Panc1 (cell line): ENCODE measurements at places on chromosomes 5 and 9.

GRCh38 chr5:153784277-153784676, 254.4 kb downstream of the FAM114A2 start:
- DNase-seq = no peak

- DNase-seq = no peak
Measured at GRCh38 chr5:113050721-113051382, 74.3 kb downstream of the DCP2 start.

- no peak for DNase-seq
Measured at GRCh38 chr5:171158581-171158980, 150.5 kb upstream of the TLX3 start.

GRCh38 chr5:156475182-156476157, 148.5 kb downstream of the SGCD start:
- DNase-seq = no peak

GRCh38 chr5:113047234-113047633, 70.6 kb downstream of the DCP2 start:
- no peak for DNase-seq

- DNase-seq = no peak
Measured at GRCh38 chr5:141878186-141878710, at the start of gene PCDH1. PCDH1 (minus strand) TSS chr5:141878410; CDS start chr5:141878262, 148 bp downstream.

- no peak for DNase-seq
Measured at GRCh38 chr5:143210576-143210975, 192.9 kb downstream of the NR3C1 start.

DNA sequence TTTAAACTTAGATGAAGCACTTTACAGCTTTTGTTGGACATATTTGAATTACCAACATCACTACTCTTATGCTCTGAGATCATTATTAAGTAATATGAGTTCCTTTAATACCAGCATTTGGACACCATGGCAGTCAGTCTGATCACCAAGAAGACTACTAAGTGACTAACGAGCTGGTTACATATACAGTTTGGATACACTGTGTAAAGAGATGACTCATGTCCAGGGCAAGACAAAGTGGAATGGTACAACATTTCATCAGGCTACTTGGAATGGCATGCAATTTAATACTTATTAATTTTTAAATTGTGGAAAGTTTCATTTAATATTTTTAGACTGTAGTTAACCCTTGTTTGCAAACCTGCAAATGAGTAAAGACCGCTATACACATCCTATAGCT, 237.4 kb upstream of the PRDM9 start:
- DNase-seq = peak; percentile 17

DNA sequence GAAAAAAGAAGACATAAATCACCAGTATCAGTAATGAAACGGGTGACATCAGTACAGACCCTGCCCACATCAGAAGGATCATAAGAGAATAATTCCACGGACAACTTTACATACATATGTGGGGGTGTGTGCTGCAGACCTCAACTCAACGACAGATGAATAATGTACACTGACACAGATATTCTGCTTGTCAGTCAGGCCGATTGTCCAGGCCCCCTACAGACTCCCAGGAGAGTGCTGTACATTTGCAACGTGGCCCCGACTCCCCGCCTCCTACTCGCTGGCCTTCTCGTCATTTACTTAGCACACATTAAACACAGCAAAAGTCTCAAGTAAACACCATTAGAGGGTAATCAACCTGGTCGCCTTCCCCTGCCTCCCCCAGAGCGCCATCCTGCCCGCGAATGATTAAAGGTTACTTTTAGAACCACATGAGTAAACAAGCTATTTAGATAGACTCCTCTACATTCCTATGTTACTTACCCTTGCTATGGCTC, 3.5 kb upstream of the TMED9 start:
- DNase-seq = no peak

GRCh38 chr5:157059093-157059539, at the start of gene HAVCR1:
HAVCR1 (minus strand) TSS chr5:157059116; CDS start chr5:157057943, 1,173 bp downstream.
- DNase-seq = no peak

- DNase-seq = no peak
Measured at GRCh38 chr5:143533475-143533874, 130.0 kb upstream of the NR3C1 start.

DNA sequence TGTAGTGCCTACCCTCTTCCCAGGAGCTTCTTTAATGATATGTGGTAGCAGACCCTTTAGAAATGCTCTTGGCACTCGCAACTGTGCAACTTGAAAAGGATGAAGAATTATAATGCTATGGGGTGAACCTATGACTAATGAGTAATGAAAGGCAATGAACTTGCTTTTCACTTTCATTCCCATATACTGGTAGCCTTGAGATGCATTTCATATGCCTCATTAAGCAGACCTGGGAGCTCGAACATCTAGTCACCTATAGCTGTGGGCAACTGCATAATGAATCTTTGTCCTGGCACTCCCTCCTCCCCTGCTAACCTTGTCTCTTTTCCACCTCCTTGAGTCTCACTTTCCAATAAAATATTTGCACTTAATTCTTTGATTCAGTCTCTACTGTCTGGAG, 605.9 kb upstream of the DAB2 start:
- no peak for DNase-seq

- no peak for DNase-seq
Measured at GRCh38 chr9:135102331-135102730, 14.9 kb downstream of the OLFM1 start.

DNA sequence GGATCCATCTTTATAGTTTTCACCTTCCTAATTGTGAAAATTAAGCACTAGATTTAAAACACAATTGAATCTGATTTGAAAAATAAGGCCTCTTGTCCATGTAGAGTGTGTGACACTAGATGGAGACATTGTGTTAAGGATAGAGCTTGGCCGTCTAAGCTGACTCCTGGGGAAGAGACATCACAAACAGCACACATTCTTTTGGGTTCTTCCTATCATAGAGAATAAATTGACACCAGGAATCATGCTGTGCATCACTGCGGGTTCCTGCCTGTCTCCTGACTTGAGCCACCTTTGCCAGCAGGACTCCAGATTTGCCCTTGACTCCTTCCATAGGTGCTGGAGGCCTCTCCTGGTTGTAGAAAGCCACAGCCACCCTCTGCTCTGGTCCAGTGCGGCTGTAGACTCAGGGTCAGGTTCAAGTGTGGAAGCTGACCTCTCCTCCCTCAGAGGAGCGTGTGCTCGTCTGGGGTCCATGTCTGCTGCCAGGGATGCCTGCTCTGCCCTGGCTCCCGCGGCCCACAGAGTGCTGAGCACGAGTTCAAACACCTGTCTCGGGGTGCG, 11.2 kb downstream of the ROPN1L start:
- DNase-seq = peak; percentile 82
